SK-N-DZ (cell line): ENCODE measurements at places on chromosomes 3 and 15.

DNA sequence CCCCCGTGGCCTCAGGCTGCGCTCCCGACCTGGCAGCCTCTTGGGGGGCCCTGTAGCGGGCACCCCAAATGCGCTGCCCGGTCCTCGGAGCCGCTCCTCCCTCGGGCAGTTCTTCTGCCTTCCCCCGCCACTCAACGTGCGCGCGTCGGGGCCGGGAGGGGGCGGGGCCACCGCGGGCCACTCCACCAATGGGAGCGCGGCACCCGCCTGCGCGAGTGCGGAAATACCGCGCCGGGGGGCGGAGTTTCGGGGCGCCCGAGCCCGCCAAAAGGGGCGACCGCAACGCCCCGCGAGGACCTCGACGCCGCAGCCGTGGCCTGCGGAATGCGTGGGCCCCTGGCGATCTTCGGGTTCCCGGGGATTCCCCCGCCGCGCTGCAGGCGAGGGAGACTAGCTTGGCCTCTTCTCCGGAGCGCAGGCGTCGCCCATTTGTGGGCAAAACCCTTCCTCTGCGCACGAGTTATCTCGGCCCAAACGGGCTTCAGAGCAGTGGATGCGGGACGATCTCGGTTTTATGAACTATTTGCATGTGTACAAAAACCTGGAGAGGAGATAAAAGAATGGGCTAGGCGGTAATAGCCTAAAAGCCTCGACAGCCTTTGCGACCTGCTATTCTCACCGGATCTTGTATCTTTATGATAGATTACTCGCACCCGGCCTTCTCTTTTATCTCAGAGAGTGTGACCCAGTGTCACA, at the start of gene TASOR:
TSS of gene TASOR (minus strand) at position 144 of the 696 bp plus-strand sequence. CDS start 259 bp downstream, outside the sequence.
- peak; percentile 70 for DNase-seq

DNA sequence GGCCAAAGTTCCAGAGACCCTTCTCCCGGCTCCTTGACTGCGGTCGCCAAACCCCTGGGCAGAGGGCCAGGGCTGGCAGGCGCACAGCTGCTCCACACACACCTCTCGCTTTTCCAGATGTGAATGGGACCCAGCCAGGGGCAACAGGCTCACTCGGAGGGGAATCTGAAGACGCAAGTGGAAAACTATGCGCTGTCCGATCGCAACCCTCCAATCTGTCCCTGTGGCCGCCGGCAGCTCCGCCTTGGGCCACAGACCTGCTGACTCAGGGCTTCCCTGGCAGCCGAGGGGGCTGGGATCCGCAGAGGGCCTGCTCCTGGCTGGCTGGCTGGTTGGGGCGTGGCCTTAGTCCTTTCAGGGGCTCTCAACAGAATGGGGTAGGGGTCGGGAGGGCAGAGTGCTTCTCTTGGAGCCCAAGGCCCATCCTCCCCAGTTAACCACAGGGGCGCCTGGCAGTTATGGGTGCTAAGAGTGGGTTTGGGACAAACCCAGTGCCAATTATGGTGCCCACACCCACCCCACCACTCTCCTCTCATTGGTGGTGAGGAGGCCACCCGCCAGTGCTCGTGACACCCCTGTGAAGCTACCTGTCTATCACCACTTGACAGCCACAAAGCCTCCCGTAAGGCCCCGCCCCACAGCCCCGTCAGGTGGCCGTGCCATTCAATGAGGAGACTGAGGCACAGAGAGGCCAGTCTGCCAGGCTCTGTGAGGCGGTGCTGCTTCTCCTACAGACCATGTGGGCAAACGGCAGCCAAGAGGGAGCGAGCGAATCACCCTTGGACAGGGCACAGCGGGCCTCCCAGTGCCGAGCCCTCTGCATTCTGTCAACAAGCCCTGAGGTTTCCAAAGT, 53.8 kb downstream of the IQSEC1 start:
- no peak for DNase-seq

DNA sequence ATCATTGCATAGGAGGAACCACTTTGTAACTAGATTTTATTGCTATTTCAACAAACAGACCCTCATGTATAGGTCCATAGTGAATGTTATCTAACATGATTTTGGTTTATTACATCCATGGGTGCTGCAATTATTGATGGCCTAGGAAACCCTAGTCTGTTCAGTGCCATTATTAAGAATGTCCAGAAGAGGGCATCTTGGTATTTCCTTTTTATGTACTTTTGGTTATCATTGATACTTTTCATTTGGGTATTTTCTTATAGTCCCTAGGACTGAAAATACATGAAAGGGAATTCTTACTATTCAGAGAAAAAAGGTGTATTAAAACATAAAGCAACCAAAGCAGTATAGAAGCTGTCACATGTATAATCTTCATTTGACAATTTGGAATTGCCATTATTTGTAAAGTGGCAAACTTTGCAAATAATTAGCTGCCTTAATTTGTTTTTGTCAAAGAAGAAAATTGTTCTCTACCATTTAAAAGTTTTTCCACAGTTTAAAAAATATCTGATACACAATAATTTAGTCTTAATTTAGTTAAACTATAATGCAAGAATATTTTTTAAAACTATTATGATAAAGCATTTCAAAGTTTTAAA, 48.7 kb downstream of the CNOT10 start:
- DNase-seq: peak; percentile 46

DNA sequence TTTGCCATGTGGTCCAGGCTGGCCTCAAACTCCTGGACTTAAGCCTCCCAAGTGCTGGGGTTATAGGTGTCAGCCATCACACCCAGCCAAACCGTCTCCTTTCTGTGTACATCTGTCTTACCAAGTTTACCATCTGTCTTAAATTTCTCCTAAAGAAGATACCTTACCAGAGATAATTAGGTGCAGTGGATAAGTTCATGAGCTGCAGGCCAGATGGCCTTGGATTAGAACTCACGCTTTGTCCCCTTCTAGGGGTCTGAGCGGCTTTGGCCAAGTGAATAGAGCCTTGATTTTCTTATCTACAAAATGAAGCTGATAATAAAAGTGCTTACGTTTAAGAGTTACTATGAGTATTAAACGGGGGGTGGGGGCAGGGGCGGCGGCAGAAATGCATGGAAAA, 103.9 kb downstream of the SUCLG2 start:
- no peak for DNase-seq

DNA sequence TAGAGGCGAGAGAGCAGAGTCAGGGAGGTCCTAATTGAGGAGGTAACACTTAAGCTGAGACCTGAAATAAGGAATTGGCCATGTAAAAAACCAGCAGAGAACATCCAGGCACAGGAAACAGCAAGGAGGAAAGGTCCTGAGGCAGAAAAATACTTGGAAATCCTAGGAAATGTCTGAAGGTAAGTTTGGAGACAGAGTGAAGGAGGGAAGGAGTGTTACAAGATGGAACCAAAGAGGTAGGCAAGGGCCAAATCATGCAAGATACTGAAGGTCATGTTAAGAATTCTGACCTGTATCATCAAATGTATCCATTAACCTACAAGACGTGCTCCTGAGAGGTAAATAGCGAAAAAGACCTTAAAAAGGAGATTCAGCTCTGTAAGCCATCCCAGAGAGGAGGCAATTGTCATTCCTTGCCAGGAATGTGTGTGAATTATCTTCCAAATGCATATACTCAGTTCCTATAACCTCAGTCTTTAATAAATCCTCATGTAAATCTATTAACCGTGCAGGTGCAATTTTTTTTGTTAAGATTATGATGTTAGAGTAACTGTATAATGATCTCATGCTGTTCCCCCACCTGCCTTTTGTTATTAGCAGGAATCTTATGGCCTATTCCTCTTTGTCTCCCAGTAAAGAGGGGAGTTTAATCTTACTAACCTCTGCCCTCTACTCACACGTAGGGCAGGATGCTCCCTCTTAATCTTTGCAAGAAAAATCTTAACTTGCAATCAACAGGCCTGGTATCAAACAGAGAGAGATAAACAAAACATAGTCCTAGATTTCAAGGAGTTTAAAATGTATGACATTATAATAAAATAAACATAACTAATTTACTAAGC, 166.9 kb downstream of the ULK4 start:
- DNase-seq: no peak

GRCh38 chr3:134804508-134805480, 9.7 kb downstream of the EPHB1 start:
- no peak for DNase-seq

GRCh38 chr15:27741226-27741860, 357.8 kb downstream of the OCA2 start:
- no peak for DNase-seq

- DNase-seq: no peak
These were observed 49.1 kb downstream of the ZDHHC3 start for GRCh38 chr3:44926921-44927320.

GRCh38 chr3:23859012-23859743, 53.4 kb downstream of the UBE2E1 start:
- DNase-seq: no peak

DNA sequence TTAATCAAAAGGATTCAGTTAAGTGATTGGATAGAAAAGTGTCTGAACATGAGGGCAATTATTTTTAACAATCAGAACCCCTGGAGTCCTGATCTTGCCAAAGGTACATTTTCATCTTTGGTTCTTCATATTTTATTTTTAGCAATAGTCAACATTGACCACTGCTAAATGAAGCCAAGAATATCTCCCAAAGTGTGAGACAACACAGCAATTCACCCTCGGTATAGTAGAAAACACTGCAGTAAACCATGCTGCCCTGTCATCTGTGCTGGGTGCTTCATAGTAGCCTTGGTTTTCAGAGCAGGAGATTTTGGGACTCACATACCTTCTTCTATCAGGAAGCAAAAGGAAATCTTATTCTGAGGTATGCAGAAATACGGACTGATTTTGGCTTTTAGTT, 47.2 kb upstream of the PARL start:
- no peak for DNase-seq

DNA sequence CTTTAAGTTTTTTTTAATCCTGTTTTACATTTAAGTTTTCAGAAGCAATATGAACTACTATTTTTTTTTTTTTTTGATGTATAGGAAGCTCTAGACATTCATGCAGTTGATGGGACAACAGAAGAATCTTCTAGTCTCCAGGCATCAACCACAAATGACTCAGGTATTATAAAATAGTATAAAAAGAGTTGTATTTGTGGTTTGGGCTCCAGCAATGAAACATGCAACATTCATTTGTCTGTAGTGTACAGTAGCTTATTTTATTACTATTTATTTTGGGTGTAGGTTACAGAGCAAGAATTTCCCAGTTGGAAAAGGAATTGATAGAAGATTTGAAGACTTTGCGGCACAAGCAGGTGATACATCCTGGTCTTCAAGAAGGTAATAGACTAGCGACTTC, 38.6 kb downstream of the MGA start:
- DNase-seq: no peak

DNA sequence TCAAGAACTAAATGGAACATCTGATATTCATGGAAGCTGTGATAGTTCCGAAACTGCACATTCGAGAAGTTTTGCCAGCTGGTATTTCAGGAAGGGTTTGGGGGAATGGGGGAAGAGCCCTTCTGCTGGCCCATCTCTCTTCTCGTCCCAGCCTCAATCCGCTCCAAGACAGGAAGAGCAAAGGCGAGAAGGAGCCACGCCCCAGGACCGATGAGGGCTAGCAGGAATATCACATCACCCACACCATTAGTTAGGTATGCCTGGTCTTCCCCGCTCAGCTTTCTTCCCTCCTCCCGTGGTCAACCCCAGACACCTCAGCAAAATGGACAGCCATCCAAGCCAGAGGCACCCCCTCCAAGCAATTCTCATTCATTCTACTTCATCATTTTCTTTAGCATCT, 14.9 kb upstream of the PCSK6 start:
- no peak for DNase-seq

GRCh38 chr3:77601823-77602415, 562.0 kb downstream of the ROBO2 start:
- no peak for DNase-seq

- no peak for DNase-seq
These were observed 311.7 kb downstream of the CADM2 start for GRCh38 chr3:85270488-85270887.
